Suprapubic skin (tissue), 4 donors: ENCODE measurements at places on chromosomes 1 and 21. TPM values are rescaled to one million over a fixed set of nuclear protein-coding genes. Genes with fewer than 3 reads are reported as not detected.

DNA sequence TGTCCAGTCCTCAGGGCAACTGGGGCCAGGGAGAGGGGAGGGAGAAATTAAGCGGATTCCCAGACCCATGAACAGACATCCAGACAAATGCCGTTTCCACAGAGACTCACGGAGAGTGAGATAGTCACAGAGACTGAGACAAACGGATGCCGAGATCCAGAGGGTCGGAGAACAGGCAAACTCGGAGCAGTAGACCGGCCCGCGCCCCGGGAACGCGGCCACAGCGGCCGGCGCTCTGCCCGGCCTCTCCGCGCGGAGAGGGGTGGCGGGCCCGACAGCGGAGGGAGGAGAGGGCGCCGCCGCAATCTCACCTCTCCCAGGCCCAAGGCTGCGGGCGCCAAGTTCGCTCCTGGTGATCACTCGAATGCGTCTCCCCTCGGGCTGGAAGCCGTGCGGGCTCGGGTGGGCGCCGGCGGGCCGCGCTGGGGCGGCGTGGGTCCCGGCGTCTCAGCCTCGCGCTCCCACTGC is 831 bp upstream of the FOXD2 start:
- H3K4me1 ChIP-seq: peaks cover 64% of the 10 kb centered on the region
- peak overlapping the region; percentile 69 for H3K27ac ChIP-seq
- H3K27me3 ChIP-seq: peaks cover 96% of the 10 kb centered on the region
- H3K4me3 ChIP-seq: peak overlapping the region; percentile 63
- no peak for DNase-seq

- H3K4me3 ChIP-seq: no peak overlapping the region
- no peaks in the 10 kb centered on the region for H3K36me3 ChIP-seq
- peaks cover 19% of the 10 kb centered on the region for H3K4me1 ChIP-seq
- H3K27me3 ChIP-seq: no peaks in the 10 kb centered on the region
These were observed 52.1 kb upstream of the EPS8L3 start for GRCh38 chr1:109815809-109816174.

GRCh38 chr1:77416692-77417450 is 135.1 kb downstream of the AK5 start:
- H3K4me1 ChIP-seq: no peaks in the 10 kb centered on the region
- no peak for DNase-seq
- H3K4me3 ChIP-seq: no peak overlapping the region
- H3K27ac ChIP-seq: no peak overlapping the region
- no peaks in the 10 kb centered on the region for H3K27me3 ChIP-seq
- H3K36me3 ChIP-seq: no peaks in the 10 kb centered on the region

GRCh38 chr1:222283147-222283768 is 264.6 kb downstream of the HHIPL2 start:
- no peaks in the 10 kb centered on the region for H3K36me3 ChIP-seq
- no peak overlapping the region for H3K4me3 ChIP-seq
- no peaks in the 10 kb centered on the region for H3K27me3 ChIP-seq
- H3K4me1 ChIP-seq: no peaks in the 10 kb centered on the region
- H3K27ac ChIP-seq: no peak overlapping the region
- DNase-seq: no peak

DNA sequence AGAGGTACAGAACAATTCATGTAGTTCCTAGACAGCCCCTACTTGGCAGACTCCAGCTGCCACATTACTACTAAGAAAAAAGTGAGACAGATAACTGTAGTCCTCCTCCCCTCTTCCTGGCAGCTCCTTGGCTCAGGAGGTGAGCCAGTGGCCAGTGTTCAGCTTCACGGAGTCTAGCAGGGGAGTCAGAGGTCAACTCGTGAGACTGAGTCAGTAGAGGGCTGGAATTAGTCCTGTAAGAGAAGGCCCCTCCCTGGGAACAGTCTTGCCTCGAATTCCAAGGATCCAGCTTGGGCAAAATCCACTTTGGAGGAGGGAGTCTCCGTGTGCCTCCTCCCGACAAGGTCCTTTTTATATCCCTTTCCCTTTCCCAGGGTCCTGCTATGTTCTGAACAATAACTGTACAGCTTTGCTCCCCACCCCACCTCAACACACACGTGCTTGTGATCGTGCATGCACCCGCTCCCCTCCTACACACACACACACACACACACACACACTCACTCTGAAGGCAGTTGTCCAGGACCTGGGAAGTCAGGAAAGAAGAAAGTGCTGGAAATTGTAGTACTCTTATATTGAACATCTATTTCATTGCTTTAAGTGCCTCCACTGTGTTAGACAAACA is 22.5 kb upstream of the SLC27A3 start:
- peaks cover 34% of the 10 kb centered on the region for H3K4me1 ChIP-seq
- H3K4me3 ChIP-seq: no peak overlapping the region
- DNase-seq: peak; percentile 85
- H3K27ac ChIP-seq: peak overlapping the region; percentile 73

- peaks cover 3% of the 10 kb centered on the region for H3K4me1 ChIP-seq
- peak overlapping the region; percentile 62 for H3K27ac ChIP-seq
- H3K4me3 ChIP-seq: no peak overlapping the region
- no peak for DNase-seq
- H3K36me3 ChIP-seq: no peaks in the 10 kb centered on the region
These were observed 235.4 kb downstream of the HMCN1 start for GRCh38 chr1:185969524-185969991.

GRCh38 chr1:7015022-7015421 is 229.8 kb downstream of the CAMTA1 start:
- DNase-seq: no peak
- no peak overlapping the region for H3K27ac ChIP-seq
- H3K4me3 ChIP-seq: no peak overlapping the region
- H3K27me3 ChIP-seq: peaks cover 10% of the 10 kb centered on the region
- no peaks in the 10 kb centered on the region for H3K36me3 ChIP-seq
- H3K4me1 ChIP-seq: no peaks in the 10 kb centered on the region

GRCh38 chr21:41361786-41362604 is at the start of gene MX2:
Gene MX2, plus strand, starts transcription at chr21:41362027. Its CDS starts 14,880 bp downstream, at chr21:41376907.
- peaks cover 44% of the 10 kb centered on the region for H3K4me1 ChIP-seq
- peak within 1 kb of the TSS; percentile 89 for H3K27ac ChIP-seq
- no peaks in the 10 kb centered on the region for H3K36me3 ChIP-seq
- H3K27me3 ChIP-seq: no peaks in the 10 kb centered on the region

DNA sequence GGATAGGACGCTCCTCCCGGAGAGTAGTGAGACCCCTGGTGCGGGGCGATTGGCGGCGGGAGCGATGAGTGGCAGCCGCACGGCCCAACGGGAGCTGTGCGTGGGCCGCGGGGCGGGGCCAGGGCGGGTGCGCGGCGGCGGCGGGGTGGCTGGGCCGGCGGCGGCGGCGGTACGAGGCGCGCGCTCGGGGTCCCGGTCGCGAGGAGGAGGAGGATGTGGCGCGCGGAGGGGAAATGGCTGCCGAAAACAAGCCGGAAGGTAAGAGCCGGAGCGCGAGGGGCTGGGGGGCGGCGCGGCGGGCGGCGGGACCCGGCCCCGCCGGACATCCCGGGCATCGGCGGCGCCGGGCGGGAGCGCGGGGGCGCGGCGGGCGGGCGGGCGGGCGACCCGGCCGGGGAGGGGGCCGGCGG is at the start of gene CAMTA1:
CAMTA1 (plus strand) TSS at position 137 of the 410 bp plus-strand sequence; CDS start at position 214, 77 bp downstream.
- H3K27me3 ChIP-seq: no peaks in the 10 kb centered on the region
- H3K4me1 ChIP-seq: peaks cover 29% of the 10 kb centered on the region
- H3K27ac ChIP-seq: peak within 1 kb of the TSS; percentile 100
- DNase-seq: no peak

DNA sequence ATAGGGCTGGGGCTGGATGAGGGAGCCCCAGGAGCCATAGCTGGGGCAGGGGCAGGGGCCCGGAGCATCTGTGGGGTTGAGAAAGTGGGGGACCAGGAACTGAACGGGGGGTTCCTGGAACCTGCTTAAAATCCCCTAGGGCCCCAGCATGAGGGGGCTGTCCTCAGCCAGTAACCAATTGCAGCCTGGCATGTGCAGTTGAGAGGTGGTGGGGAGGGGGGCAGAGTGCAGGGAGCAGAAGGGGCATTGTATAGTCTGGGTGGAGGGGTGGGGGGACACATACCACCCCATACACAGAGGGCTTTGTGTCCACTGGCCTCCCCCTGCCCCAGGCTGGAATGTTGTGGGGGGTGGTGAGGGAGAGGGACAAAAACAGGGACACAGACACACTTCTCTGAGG is at the start of gene MPZ:
MPZ (minus strand) TSS at position 101 of the 400 bp plus-strand sequence; CDS start at position 38, 63 bp downstream.
- no peak within 1 kb of the TSS for H3K27ac ChIP-seq
- DNase-seq: no peak
- H3K36me3 ChIP-seq: no peaks in the 10 kb centered on the region
- no peak within 1 kb of the TSS for H3K4me3 ChIP-seq
- peaks cover 19% of the 10 kb centered on the region for H3K4me1 ChIP-seq

GRCh38 chr1:152481869-152482664 is 28.5 kb upstream of the LCE5A start:
- no peaks in the 10 kb centered on the region for H3K4me1 ChIP-seq
- DNase-seq: no peak
- no peaks in the 10 kb centered on the region for H3K36me3 ChIP-seq
- H3K4me3 ChIP-seq: no peak overlapping the region
- no peaks in the 10 kb centered on the region for H3K27me3 ChIP-seq

- peaks cover 16% of the 10 kb centered on the region for H3K36me3 ChIP-seq
- no peak overlapping the region for H3K27ac ChIP-seq
- peaks cover 10% of the 10 kb centered on the region for H3K4me1 ChIP-seq
- no peak overlapping the region for H3K4me3 ChIP-seq
- no peaks in the 10 kb centered on the region for H3K27me3 ChIP-seq
These were observed 126.6 kb downstream of the PRDM2 start for GRCh38 chr1:13826591-13826990.

GRCh38 chr1:97159342-97159741 is 437.8 kb downstream of the PTBP2 start:
- no peaks in the 10 kb centered on the region for H3K4me1 ChIP-seq
- DNase-seq: no peak
- no peak overlapping the region for H3K4me3 ChIP-seq
- no peaks in the 10 kb centered on the region for H3K36me3 ChIP-seq

DNA sequence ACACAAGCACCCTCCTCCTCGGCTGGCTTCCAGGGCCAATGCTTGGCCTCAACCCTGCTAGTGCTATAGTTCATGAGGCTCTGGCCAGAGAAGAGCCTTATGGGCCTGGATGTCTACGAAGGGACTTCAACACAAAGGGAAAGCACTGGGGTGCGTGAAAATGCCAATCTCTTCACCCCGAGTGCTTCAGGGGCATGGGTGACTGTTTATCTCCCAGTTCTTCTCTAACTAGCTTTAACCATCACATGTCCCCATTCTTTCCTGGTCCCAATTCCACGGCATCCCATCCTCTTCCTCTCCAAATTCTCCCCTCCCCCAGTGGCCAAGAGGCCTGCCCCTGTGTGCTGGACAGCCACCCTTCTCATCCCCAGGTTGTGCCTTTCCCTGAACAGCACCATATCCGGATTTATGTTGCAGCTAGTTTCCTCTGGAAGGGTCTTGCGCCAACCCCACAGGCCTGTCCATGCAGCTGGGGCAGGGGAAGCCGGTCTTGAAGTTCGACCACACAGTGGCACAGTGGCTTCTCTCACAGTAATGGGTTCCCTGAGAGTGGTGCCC is 16.7 kb downstream of the ABCA4 start:
- DNase-seq: peak; percentile 32
- no peaks in the 10 kb centered on the region for H3K27me3 ChIP-seq
- no peaks in the 10 kb centered on the region for H3K36me3 ChIP-seq
- H3K4me3 ChIP-seq: no peak overlapping the region

The SEC16B gene
- 3.0 TPM for total RNA-seq

The WNT2B gene
- 25.0 TPM for total RNA-seq

The KCNQ4 gene
- 3.8 TPM for total RNA-seq

The GRHL3 gene
- total RNA-seq: 154 TPM

The GJA9 gene
- 1.1 TPM for total RNA-seq

The TAS1R1 gene
- total RNA-seq: not detected

The HPDL gene
- 1.1 TPM for total RNA-seq

The ACTL8 gene
- not detected for total RNA-seq

The TNFRSF18 gene
- total RNA-seq: 37.8 TPM

The OR10Z1 gene
- not detected for total RNA-seq

The SCCPDH gene
- 4.0 TPM for total RNA-seq

The SYNC gene
- total RNA-seq: 11.4 TPM

The SDF4 gene
- 63.8 TPM for total RNA-seq

The CRYBG2 gene
- 76.7 TPM for total RNA-seq
